Transverse colon (tissue), 4 donors: ENCODE measurements at places on chromosomes 6 and 20. TPM values are rescaled to one million over a fixed set of nuclear protein-coding genes. Genes with fewer than 3 reads are reported as not detected.

GRCh38 chr6:2741756-2742155 lies 9.0 kb downstream of the MYLK4 start:
- no peaks in the 10 kb centered on the region for H3K36me3 ChIP-seq
- no peak overlapping the region for H3K27ac ChIP-seq

- H3K4me1 ChIP-seq: no peaks in the 10 kb centered on the region
- no peak overlapping the region for H3K4me3 ChIP-seq
- H3K36me3 ChIP-seq: no peaks in the 10 kb centered on the region
- no peak overlapping the region for H3K27ac ChIP-seq
- no peaks in the 10 kb centered on the region for H3K27me3 ChIP-seq
Observed at GRCh38 chr20:54099894-54100293, 29.5 kb upstream of the BCAS1 start.

DNA sequence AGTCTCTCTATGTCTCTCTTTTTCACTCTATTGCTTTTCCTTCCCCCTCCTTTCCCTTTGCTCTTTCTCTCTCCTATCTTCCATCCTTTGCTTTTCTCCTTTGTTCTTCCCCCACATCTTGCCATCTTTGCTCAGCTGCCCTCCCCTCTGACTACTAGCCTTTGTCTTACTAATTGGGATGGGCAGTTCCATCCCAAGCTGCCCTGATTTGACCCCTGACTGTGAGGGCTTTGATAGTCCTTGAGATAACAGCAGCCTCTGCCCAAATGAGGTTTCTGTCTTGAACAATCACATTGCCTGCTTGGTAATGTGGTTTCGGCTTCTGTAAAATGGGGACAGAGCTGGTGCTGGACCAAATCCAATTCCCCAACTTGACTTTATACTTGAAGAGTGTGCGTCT lies 327.7 kb downstream of the DHX35 start:
- no peaks in the 10 kb centered on the region for H3K27me3 ChIP-seq
- no peak overlapping the region for H3K4me3 ChIP-seq
- H3K36me3 ChIP-seq: no peaks in the 10 kb centered on the region
- H3K4me1 ChIP-seq: no peaks in the 10 kb centered on the region
- no peak overlapping the region for H3K27ac ChIP-seq
- DNase-seq: no peak

- peaks cover 11% of the 10 kb centered on the region for H3K4me1 ChIP-seq
- H3K4me3 ChIP-seq: peak overlapping the region; percentile 64
- peaks cover 90% of the 10 kb centered on the region for H3K27me3 ChIP-seq
- H3K27ac ChIP-seq: peak overlapping the region; percentile 36
- no peaks in the 10 kb centered on the region for H3K36me3 ChIP-seq
Observed at GRCh38 chr20:56630506-56631317, 1.6 kb downstream of the TFAP2C start.

DNA sequence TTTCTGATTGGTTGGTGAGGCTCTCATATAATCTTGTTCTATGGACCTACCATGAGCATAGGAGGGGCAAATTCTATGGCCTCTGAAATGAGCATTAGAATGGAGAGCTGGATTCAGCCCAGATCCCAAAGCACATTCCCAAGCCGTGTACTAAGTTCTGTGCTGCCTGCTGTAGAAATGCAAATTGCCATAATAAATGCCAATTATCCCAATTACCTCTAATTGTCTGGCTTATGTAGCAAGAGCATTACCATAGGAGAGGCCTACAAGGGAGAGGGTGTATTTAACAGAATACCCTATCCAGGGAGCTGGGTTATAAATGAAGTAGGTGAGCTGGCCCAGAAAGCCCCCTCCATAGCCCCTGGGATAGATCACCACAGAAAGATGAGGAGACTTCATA lies 126.8 kb downstream of the LRFN2 start:
- no peak for DNase-seq
- no peaks in the 10 kb centered on the region for H3K4me1 ChIP-seq
- no peak overlapping the region for H3K27ac ChIP-seq
- H3K4me3 ChIP-seq: no peak overlapping the region

DNA sequence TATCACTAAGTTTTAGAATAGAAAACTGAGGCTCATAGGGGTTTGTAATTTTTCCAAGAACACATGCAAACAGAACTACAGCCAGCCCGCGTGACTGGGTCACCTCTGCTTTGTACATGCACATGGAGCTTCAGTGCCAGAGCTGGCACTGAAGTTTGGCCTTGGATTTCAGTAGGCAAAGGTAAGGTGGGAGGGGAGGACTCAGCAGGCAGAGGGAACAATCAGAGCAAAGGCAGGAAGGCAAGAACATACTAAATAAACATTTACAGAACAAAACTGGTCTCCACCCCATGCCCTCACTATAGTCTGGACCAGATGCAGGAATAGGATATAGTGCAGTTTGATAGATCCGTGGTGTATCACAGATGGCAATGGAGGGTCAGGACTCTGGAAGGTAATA lies 13.6 kb upstream of the ABRACL start:
- H3K4me3 ChIP-seq: no peak overlapping the region
- DNase-seq: no peak
- peaks cover 13% of the 10 kb centered on the region for H3K4me1 ChIP-seq
- H3K36me3 ChIP-seq: no peaks in the 10 kb centered on the region

DNA sequence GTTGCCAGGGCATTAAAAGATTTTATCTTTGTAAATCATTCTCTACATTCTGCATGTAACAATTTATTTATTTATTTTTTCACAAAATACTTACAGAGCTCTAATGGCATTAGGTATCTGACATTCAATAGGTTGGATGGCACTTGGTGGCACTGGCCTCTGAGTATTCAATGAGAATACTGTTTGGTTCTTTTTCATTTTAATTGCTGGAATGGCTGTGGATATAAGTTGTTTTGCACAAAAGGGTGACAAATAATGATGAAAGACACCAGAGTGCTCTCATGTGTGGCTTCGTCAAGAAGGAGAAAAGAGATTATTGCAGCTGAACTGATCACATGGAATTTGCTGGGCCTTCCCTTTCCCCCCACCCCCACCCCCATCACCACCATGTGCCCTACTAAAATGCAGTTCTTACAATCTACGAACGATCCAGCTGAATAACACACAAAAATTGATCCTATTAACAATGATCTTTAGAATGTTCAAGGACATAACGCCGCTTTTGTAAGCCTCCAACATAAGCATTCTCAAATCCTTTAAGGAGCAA lies 195.2 kb upstream of the POU3F2 start:
- DNase-seq: no peak
- H3K4me3 ChIP-seq: no peak overlapping the region
- no peaks in the 10 kb centered on the region for H3K36me3 ChIP-seq
- no peak overlapping the region for H3K27ac ChIP-seq

GRCh38 chr6:140586426-140587061 lies 1212.1 kb upstream of the CITED2 start:
- H3K27me3 ChIP-seq: no peaks in the 10 kb centered on the region
- no peak overlapping the region for H3K4me3 ChIP-seq
- H3K27ac ChIP-seq: no peak overlapping the region
- H3K36me3 ChIP-seq: no peaks in the 10 kb centered on the region

- no peaks in the 10 kb centered on the region for H3K27me3 ChIP-seq
- no peak overlapping the region for H3K4me3 ChIP-seq
- DNase-seq: no peak
- no peaks in the 10 kb centered on the region for H3K36me3 ChIP-seq
Observed at GRCh38 chr6:26270486-26270861, 94.5 kb upstream of the BTN3A2 start.

GRIK2 gene
- 2.0 TPM for total RNA-seq

PTGIS gene
- total RNA-seq: 9.4 TPM
